ENCODE measurements at places on chromosomes 12 and 14.

- no peak for DNase-seq
These were observed 102.6 kb upstream of the PRB2 start for GRCh38 chr12:11497995-11498394.

- no peak for DNase-seq
These were observed 90.1 kb downstream of the DRAM1 start for GRCh38 chr12:101967506-101967905.

DNA sequence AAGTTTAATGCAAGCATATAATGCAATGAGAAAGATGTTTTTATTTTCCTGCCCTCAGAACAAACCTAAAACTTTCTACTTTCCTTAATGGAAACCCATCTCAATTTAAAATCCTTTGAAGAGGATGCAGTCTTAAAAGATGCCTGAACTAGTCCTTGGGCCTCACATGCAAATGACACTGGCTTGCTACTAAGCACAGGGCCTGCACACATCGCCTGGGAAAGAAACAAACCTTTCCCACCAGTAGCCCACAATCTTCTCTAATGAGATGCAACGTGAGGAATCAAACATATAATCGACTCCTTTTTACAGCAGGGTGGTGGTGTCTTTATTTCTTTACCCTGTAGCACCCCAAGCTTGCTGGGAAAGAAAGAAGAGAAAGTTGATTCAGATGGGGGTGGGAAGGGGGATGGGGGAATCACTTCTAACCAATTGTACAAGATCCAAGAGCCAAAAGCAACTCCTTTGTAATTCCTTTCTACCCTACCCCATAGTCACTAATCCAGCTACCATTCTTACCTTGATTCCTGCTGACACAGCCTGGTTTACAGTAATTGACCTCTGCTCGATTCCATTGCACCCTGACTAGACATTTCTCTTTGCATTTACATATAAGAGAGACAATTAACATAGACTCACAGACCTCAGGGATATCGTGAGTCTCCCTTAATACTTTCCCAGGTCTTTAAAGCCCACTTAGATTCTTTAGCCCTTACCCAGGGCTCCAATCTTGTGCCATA is 69.5 kb upstream of the FERMT2 start:
- DNase-seq: no peak

DNA sequence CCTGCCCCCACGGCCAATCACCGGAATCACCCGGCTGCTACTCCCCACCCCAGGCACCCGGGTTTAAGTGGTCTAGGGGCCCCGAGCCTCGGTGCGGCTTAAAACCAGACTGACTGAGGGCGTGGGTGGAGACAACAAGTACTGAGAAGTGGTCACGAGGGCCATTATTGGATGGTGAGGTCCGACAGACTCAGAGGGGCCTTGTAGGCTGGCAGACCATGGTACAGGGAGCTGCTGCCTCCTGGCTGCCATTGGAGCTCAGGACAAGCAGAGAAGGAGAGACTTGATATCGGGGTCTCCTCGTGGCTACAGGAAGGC is 54.1 kb downstream of the FBRSL1 start:
- no peak for DNase-seq

DNA sequence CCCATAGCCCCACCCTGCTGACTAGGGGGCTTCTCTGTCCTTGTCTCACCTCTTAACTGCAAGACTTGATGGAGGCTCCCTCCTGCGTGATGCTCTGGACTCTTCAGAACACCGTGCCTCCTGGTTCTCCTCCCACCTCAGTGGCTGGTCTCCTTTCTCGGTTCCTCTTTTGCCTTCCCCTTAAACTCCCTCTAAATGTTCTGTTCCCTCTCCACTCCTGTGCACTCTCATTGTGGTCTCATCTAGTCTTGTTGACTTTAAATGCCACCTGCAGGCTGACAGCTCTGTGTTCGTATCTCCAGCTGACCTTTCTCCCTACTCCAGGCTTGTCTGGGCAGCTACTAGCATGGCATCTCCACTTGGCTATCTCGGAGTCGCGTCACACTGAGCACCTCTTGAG is 28.3 kb downstream of the DYNC1H1 start:
- DNase-seq: no peak

DNA sequence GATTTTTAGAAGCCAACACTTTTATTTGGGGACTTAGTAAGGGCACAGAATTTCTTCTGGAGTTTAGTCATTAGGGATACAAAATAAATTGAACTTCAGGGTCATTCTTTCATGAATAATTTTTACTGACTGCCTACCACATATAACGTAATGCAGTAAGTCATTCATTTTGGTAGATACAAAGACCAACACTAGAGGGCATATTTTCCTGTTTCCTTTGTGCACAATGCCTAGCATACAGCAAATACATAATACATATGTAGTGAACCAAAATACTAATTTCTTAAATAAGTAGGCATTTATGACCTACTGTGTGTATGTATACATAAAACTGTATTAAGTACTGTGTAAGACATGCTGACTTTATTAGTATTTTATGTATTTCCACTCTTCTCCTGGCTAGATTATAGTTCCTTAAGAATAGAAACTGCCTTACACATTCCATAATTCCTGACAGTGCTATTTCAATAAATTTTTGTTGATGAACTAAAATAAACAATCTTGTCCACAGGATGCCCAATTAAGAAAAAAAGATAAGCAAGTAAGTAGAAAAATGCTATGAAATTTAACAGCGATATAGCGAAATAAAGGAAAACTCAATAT is 47.9 kb downstream of the PPP1R12A start:
- DNase-seq: no peak

DNA sequence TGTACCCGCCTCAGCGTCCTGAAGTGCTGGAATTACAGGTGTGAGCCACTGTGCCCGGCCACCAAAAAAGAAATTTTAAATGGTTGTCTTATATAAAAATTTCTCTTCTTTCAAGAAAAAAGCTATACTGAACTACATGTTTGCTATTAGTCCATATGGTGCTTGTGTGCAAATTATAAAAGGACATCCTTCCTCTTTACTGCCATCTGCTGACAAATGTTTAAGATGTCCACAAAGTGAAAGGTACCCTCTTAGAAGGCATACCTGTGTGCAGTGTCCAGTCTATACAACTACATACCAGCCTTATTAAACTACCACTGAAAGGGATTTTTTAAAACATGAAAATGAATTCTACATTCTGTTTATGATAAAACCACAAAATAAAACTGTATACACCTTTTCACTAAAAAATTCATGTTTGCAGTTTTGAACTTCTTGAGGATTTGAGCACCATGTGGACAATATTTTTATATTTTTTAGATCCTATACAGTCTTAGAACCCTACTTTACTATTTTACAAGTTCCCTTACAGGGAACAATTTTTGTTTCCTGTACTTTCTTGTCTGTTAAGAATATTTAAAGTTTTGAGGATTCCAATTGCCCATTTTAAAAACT is 32.8 kb upstream of the TOMM20L start:
- DNase-seq: no peak

- no peak for DNase-seq
These were observed 40.1 kb downstream of the PAPLN start for GRCh38 chr14:73277376-73277775.

DNA sequence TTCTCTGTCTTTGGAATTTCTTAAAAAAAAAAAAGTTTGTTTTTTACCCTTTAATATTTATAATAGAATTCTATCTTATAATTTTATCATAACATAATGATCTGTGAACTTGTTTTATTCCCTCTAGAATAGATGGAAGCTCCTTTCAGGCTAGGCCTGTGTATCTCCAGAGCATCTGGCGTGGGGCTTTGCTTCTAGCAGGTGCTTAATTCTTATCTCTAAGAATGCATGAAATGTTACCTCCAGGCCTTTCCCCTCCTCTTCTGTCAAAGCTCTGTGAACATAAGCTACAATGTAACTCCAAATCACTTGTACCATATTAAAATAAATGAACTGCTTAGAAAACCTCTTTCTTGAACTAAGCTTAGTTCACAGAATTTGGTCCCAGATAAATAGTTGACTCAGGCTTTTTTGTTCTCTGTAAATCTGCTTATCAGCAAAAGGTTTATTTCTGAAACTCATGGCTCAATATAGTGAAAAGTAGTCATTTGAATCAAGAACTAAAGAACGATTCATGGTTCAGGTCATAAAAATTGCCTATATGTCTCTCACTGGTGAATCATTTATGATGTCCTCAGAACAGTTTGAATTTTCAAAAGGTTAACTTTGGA is 407.1 kb downstream of the TRHDE start:
- no peak for DNase-seq

GRCh38 chr12:69837657-69838415 is 12.8 kb downstream of the MYRFL start:
- no peak for DNase-seq

GRCh38 chr14:91377700-91378652 is 39.6 kb downstream of the CCDC88C start:
- DNase-seq: no peak

- no peak for DNase-seq
These were observed 95.8 kb downstream of the NELL2 start for GRCh38 chr12:44780221-44780790.

DNA sequence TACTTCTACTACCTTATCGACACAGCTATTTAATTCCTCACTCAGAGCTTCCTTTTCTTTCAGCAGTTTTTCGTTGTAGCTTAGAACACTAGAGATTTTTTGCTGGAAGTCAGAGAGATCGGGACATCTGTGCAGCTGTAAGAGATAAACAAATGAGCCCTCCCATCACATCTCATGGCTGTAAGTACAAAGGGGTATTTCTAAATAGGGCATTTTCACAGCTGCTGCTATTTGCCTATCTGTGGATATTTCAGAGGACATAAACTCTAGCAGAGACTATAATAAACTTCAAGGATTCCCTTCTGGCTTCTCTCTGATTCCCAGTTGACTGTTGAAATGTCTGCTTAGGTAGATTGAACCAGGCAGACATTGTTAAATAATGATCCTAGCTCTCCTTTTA is 76.1 kb upstream of the SAV1 start:
- DNase-seq: no peak

- DNase-seq: no peak
These were observed 76.5 kb upstream of the AMIGO2 start for GRCh38 chr12:47156167-47156736.

DNA sequence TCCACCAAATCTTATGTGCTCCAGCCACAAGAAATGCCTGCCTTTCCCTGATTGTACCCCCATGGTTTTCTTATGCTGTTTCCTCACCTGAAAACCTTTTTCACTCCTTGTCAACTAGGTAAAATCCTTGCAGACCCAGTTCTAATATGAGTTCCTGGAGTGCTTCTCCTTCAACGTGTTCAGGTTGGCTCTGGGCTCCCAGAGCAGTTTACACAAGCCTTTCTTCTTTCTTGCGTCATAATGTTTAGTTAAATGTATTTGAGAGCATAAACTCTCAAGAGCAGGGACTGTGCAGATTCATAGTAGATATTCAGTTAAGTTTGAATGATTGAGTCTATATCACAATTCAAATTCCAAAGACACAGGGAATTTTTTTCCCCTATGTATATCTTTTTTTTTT is 484.8 kb upstream of the CCDC196 start:
- no peak for DNase-seq

DNA sequence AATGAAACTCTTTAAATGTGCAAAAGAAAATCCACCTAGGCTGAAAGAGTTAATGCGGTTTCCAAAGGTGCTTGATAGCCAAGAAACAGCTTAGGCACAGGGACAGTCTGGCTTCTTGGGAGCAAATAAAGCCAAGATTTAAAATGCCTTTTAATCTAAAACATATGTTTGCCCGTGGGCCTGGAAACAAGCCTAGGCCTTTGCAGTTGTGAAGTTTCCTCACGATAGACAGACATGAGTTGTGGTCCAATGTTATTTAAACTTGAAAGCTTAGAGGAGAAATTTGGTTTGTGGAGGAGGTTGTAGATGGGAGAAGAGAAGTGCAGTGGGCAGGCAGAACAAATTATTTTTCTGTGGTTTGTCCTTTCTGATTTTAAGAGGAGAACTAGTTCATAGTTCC is 29.8 kb downstream of the PROX2 start:
- DNase-seq: no peak

- DNase-seq: no peak
These were observed 196.8 kb downstream of the RAD51B start for GRCh38 chr14:68016255-68016914.

DNA sequence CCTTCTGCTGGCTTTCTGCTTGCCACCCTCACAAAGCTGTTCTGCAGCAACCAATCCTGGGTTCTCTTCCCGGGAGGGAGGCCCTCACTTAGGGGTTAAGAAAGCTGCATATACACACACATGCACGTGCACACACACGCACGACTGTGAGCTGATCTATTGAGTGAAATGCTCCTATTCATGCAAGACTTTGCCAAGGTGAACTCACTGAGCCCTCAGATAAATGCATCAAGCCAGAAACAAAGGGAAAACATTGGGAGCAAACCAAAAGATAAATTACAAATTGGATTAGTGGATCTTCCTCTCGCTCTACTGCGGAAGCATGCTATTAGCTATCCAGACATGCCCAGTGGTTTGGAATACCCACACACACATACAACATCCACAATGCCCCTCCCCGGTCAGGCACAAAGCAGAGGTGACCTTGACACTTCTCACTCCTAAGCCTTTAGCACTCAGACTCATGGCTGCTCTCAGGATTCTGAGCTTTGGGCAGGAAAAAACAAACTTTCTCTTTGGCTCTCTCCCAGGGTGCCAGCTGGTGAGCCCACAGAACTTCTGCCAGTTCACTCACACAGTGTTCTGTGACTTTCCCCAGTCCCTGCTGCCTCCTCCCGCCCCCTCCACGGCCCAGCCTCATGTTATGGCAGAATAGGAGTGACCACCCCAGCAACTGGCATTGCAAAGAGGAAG is 320.0 kb downstream of the DPF3 start:
- no peak for DNase-seq

GRCh38 chr12:57822392-57823130 is 4.0 kb upstream of the AVIL start:
- DNase-seq: no peak

- DNase-seq: no peak
These were observed 41.3 kb upstream of the RNU6-8 start for GRCh38 chr14:32244404-32244803.

DNA sequence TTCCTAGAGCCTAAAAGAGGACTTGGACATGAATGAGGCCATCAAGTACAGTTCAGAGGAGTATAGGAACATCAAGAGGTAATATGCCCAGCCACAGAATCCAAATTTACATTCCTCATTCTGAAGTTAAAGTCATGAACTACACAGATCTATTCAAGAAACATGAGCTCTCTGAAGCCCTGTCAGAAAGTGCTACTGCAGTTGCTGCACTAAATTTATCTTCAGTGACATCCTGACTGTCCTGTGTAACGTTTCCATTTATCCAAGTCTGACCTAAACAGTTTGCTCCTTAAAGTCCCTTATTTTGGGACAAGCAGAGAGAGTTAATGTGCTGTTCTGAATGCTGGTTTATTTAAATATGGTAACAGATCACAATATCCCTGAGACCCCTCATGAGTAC is 28.2 kb downstream of the NEK9 start:
- no peak for DNase-seq

GRCh38 chr12:48999371-49000131 is at the start of gene DDN:
Gene DDN, minus strand, starts transcription at chr12:48999375. Its CDS starts 88 bp downstream, at chr12:48999287.
- peak; percentile 32 for DNase-seq
